Stimulated activated CD8-positive, alpha-beta memory T cell treated with anti-CD3 and anti-CD28 coated beads, Interleukin-7, amount 100 ng/mL, for 48 hours (primary cell): ENCODE measurements at places on chromosomes 2 and 18.
A peak's percentile ranks its signal among the peaks of the same experiment; 100 is the strongest.

GRCh38 chr18:2512059-2512458 is 59.2 kb downstream of the METTL4 start:
- no peak for DNase-seq

GRCh38 chr2:27441958-27442919 is at the start of gene KRTCAP3:
TSS of gene KRTCAP3 (plus strand) at chr2:27442381. CDS start at chr2:27442413, 32 bp downstream.
- DNase-seq = no peak

- no peak for DNase-seq
Observed at GRCh38 chr2:212177724-212178123, 360.9 kb downstream of the ERBB4 start.

GRCh38 chr18:35335866-35336265 is 8.4 kb downstream of the ZNF24 start:
- DNase-seq = no peak

DNA sequence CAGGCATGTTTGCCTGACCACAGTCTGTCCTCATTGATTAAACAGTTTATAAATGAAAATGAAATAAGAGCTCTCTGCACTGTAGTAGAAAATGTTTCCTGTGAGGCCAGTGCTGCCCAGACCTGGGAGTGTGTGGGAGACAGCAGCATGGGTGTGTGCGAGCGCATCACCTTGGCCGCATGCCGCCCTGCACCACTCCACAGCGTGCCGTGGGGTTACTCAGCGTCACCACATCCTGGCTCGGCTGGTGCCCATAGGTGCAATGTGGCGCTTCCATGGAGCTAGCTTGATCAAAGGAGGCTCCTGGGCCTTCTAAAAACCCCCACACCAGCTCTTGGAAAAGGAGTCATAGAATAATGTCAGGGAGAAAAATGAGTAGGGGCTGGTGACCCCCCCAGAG is 76.0 kb upstream of the EPC2 start:
- no peak for DNase-seq

DNA sequence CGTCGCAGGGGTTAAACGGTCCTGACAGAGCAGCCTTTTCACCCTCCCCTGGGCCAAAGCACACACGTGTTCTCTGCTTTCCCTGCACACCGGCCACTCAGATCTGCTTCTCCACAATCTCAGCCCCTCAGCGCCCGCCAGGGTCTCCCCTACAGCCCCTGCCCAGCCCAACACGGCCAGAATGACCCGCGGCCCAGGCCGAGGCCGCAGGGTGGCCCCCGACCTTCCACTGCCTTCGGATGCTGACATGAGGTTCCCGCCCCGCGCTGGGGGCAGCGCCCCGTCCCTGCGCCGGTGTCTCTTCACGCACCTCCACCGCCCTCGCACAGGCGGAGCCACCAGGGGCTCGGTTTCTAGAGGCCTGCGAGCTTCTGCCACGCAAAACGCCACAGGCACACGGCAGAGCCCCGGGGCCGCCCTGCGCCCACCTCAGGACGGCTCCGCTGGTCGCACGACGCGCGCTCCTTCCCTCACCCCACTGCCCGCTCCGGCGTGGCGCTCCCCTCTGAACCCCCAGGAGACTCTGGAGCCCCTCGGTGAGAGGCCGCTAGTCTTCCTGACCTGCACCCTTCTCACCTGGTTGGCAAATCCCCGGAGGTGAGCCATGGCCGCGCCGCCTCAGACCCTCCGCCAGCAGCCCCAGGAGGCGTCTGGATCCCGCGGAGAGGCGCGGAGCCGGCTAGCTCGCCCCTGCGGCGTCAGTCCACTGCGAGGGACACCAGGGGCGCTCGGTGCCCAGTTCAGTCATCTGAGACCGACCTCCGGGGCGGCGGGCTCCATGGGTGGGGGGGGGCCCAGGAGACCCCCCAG is 749 bp downstream of the STK25 start:
- DNase-seq = peak; percentile 10

- DNase-seq = peak; percentile 51
Observed at GRCh38 chr2:23489471-23490322, 104.7 kb downstream of the KLHL29 start.

DNA sequence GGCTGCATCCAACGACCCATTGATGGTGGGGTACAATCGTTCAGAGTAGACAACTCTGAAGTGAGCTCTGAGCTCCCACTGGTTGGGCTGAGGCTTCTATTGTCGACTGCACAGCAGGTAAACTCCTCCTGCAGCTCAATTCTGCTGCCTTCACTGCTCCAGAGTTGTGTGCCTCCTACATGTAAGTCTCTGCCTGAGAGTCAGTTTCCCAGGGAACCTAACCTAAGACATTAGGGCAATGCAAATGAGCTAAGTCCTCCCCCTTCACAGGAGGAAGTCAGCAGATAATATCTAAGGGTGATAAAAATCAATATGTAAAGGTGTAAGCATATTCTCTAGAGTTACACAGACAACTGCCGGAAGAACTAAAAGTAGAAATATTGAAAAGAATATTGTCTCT is 22.5 kb upstream of the ACYP2 start:
- no peak for DNase-seq

DNA sequence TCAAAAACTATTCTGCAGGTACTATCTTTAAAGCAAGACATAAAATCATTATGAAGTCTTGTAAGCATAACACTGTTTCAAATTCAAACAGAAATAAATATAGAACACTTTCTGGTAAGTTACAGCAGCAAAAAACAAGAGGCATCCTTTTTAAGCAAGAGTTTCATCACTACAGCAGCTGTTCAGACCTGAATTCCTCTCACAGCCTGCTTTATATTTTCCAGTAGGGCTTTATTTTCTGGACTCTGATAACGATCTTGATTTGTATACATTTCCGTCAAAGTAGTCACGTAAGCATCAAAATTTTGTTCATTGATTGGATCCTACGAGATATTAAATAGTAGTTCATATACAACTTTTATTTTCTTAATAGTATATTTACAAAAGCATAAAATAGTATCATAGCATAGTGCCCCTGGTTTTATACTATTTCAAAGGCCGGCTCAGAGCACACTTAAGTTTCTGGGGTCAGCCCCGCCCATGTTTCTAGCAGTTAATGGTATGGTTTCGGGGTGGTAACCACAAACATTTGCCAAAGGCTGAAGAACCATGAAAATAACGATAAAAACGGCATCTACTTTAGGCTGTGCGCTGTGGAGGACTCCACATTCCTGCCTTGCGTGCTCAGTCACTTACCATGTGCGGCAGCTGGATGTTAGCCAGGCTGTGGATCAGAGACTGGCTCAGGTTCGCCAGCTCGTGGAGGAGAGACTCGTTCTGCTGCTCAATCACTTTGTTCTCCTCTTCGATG is 47.5 kb upstream of the PXDN start:
- DNase-seq = no peak

- no peak for DNase-seq
Observed at GRCh38 chr2:202847693-202848524, 23.7 kb downstream of the ICA1L start.

- DNase-seq = no peak
Observed at GRCh38 chr2:213740453-213740852, 456.2 kb downstream of the SPAG16 start.

GRCh38 chr2:204665207-204665606 is 119.9 kb downstream of the PARD3B start:
- DNase-seq = no peak
